Stimulated activated CD4-positive, alpha-beta T cell treated with anti-CD3 and anti-CD28 coated beads, TNF-alpha, amount 100 ng/mL, for 1 hour (primary cell): ENCODE measurements at places on chromosomes 6 and 20.

GRCh38 chr6:74941424-74941823, 264.4 kb downstream of the COL12A1 start:
- no peak for DNase-seq

DNA sequence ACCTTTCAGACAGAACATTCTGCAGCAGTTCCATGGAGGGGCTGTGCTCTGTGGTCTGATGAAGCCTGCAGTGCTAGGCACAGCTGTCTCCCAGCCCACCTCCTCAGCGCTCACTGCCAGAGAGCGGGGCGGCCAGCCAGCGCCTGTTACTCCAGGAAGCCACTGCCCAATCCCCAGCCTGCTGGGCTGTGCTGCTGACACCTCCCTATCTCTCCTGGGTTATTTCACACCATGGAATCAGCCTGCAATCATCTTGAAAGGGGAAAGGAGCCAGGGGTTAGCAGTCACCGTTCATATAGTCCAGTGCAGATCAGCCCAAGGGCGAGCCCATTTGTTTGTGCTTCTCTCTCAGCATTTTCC, 46.3 kb upstream of the NHSL1 start:
- no peak for DNase-seq

- no peak for DNase-seq
Observed at GRCh38 chr20:3842348-3842930, 4.2 kb upstream of the MAVS start.

- DNase-seq = no peak
Observed at GRCh38 chr6:115000736-115001135, 657.9 kb upstream of the HS3ST5 start.

DNA sequence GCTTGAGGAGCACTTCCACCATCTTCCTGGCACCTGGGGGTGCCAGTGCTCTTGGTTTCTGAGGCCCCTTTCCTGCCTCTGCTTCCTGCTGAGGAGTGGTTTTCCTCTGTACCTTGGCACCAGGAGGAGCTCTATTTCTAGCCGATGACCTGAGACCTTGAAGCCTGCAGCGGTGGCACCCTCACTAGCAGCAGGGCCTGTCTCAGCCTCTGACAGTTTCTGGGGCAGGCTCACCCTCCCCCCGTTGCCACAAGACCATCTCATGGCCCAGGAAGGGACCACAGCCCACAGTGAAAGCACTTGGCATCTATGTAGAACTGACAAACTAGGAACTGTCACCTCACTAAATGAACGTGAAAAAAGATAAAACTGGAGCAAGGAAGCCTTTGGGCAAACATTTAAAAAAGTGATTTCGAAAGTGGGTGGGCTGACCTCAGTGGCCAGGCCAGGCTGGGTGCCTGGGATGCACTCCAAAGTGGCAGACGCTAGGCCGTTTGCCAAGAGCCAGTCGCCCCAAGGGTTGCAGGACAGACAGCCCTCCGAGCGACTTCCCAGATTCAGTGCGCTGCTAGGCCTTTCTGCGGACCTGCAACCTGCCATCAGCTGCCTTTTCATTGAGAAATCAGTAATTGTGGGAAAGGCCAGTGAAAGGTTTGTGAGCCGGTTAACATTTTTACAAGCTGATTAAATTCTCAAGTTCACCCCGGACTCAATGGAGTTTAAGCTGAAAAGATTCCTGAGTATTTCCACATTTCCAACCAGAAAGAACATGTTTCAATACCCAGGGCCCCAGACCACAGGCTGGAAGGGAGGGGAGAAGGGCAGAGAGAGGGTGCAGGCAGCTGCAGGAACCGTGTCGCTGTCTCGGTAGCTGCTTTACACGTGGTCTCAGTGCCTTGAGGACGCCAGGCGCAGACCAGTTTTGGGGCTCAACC, 303.7 kb downstream of the ESR1 start:
- DNase-seq = no peak

DNA sequence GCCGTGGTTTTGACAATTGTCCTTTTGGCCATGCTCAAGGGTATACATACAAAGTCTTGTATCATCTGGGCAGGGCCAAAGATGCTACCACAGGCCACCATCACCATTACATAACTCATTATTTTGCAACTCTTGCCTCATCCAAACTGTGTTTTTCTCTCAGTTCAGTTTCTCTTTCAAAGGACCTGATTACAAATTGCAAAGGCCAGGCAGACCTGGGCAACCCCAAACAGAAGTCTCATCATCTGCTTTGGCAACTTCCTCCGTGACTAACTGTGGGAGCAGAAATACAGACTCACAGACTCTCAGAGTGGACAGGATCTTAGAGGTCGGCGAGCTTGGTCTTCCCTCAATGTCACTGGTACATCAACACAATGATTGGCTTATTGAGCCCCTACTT, 117.8 kb upstream of the NEDD9 start:
- DNase-seq = no peak

DNA sequence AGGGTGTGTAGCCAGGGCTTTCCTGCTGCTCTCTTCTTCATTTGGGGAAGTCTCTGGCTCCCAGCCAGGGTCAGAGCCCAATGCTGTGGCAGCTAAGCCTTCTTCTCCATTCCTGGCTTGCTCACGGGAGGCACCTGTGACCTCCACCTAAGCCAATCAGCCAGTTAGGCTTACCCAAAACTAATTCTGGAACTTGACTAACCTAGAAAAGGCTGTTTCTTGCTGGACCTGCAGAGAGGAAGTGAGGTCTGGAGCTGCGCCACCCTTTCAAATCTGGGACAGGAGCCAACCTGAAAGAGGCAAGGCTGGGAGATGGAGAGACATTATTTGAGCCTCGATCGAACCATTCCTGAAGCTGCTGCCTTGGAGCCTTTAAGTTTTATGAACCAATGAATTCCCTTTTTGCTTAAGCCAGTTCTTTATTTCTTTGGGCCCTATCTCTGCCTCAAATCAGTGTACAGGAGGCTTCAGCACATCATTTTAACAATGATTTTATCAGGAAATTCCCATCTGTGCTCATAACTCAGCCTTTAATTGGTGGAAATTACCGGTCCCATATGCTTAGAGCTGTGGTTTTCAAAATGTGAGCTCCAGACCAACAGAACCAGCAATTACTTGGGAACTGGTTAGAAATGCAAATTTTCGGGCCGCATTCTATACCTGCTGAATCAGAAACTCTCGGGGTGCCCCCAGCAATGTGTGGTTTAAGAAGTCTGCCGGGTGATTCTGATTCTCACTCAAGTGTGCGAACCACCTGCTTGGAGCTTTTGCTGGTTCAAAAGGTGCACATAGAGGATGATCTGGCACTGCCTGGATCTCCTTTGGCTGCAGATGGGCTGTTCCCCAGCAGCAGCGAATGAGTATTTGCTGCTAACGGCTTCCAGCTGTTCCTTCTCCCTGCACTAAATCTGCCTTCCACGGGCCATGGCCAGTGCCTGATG, 97.4 kb upstream of the RNF24 start:
- no peak for DNase-seq

- no peak for DNase-seq
Observed at GRCh38 chr6:93584300-93584699, 164.9 kb upstream of the EPHA7 start.

GRCh38 chr6:110526726-110527125, 50.3 kb upstream of the SLC22A16 start:
- DNase-seq = no peak

GRCh38 chr20:49990271-49990720, 7.5 kb downstream of the SNAI1 start:
- no peak for DNase-seq

DNA sequence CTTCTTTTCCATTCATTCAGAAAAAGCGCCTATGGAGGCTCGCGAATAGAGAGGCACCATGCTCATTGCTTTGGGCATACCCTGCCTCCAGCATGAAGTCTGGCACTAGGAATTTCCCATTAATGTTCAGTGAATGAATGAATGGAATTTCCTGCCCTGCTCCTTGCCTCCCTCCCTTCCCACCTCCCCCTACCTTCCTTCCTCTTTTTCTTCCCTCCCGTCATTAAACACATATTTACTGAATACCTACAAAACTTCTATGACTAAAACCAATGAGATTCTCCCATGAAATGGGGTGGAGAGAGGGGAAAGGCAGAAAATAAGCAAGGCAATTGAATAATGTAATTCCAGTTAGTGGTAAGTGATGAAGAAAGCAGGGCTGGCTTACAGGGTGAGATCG, 213.8 kb upstream of the AGPAT4 start:
- DNase-seq = no peak

DNA sequence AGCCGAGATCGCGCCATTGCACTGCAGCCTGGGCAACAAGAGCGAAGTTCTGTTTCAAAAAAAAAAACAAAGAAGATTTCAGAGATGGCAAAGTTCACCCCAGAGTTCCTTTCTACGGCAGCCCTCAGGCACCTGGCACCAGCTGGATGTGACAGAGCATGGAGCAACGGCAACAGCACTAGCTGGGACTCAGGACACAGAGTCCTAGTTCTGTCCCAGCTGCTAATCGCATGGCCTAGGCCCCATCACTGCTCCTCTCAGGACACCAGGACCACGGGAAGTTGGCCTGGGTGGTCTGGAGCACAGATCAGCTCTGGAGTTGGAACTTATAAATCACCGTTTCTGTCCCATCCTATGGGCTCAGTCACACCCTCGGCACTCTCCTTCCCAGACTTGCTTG, 1.1 kb downstream of the PGC start:
- DNase-seq = no peak

DNA sequence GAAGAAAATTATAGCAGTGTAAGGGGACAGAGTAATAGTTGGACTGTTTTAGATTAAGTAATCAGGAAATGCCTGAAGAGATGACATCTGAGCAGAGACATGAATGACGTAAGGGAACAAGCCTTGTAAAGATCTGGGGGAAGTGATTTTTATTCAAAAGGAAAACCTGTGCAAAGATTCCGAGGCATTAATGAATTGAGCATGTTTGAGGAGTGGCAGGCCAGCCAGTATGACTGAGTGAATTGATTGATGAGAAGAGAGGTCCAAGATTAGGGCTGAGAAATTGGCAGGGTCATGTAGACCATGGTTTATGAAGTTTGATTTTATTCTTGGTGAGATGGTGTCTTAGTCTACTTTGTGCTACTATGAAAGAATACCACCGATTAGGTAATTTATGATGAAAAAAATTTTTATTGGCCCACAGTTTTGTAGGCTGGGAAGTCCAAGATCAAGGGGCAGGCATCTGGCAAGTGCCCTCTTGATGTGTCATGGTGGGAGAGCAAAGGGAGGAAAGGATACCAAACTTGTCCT, 95.1 kb downstream of the LIN28B start:
- no peak for DNase-seq

- DNase-seq = no peak
Observed at GRCh38 chr6:144543006-144543871, 258.1 kb downstream of the UTRN start.

DNA sequence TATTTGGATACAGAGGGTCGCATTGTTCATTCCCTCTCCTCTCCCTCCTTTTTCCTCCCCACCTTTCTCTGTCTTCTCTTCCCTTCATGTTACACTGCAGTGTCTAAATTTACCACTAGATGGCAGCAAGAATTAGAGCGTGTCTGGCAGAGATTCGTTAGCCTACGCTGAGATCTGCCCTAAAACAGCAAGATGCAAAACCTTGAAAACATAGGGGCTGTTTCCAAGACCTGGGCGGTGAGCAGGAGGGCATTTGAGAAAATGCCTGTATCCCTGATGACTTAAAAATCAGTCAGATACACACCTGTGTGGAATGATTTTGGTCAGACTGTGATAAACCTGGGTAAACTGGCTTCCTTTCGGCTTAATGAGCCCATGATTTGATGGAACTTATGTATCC, 101.5 kb upstream of the ISM1 start:
- DNase-seq = no peak

DNA sequence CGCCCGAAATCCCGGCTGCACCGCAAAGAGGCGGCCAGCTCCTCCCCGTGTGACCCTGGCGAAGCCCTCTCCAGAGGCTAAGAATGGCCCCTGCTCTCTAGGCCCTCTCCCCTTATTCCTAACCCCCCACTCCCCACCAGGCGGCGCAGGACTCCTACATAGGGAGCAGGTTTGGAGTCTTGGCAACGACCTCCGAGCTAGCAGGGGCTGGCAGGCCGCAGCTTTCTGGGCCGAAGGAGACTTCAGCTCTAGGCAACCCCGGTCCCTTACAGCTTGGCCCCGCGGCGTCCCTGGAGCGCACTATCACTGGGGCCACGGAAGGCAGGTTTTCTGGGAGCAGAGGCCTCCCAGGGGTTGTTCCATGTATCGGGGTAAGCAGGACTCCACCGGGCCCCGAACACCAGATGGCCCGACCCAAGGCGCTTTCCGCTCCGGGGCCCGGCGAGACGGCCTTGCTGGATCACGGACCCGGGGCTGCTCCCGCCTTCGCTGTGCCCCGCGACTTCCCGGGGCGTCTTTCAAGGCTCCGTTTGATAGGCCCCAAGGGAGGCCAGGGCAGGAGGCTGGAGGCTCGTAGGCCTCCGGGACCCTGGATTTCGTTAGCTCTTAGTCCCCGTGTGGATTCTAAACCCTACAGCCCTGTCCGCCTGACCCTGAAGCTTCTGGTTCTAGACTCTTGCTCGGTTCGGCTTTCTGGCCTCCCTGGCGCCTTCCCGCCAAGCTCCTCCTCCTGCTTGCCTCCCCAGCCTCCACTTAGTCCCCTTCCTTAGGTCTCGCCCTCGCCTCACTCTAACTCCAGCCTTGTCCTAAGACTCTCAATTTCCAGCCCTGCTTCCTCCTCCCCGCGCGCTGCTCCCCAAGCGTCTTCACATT, 1.9 kb downstream of the SLC32A1 start:
- DNase-seq = peak; percentile 35

- DNase-seq = no peak
Observed at GRCh38 chr6:132713352-132714134, at the start of gene VNN1. VNN1 (minus strand) TSS chr6:132714055; CDS start chr6:132714035, 20 bp downstream.

- DNase-seq = no peak
Observed at GRCh38 chr6:132964101-132964867, 149.9 kb downstream of the RPS12 start.

DNA sequence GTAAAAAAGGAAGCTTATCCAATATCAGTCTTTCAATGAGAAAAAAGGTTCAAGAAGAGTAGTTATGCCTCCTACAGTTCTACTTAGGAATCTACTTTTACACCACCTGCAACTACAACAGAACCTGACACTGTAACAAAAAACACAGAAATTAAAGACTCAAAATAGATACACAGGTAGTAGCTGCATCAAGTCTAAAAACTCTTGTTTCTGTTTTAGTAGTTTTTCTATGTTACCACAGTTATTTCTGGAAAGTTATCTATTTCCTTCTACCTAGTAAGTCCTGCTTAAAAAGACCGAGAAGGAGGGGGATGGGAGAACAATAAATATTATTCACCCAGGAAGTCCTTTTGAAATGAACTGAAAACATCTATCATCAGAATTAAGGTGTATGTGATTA, 52.5 kb downstream of the ATG5 start:
- DNase-seq = no peak
